ENCODE measurements at places on chromosomes 1 and 21.

- no peak for DNase-seq
Measured at GRCh38 chr1:230351983-230352382, 74.1 kb downstream of the PGBD5 start.

DNA sequence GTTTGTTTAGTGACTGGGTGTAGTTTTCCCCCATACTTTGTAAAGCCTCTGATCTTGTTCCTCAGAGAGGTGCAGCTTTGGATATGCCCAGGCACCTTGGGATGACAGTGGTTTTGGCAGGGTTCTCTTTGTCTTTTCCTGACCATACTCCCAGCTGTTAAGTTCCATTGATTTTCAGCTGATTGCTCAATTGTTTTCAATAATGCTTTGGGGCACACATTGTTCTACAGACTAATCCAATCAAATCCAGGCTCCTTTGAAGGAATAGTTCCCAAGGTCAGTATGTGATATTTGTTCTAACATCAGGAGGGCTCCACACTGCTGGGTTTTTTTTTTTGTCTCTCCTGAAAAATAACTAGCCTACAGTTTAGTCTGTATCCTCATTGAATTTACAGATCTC, 24.8 kb downstream of the PPP2R5A start:
- DNase-seq = no peak

DNA sequence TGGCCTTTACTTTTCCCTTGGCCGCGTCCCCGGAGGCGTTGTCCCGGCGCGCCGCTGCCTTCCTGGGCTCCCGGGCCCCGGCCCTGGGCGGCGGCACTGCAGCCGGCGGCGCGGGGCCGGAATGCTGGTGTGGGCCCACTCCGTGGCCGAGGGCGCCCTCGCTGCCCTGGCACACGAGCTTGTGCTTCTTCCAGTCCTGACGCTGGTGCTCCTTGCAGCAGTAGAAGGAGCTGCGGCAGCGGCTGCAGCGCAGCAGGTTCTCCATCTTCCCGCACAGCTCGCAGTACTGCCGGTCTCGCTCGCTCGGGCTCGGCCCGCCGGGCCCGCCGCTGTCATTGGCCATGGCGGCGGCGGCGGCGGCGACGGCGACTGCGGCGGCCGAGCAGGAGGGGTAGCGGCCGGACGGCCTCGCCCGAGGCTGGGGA, 529 bp downstream of the EGLN1 start:
- DNase-seq = peak; percentile 17

GRCh38 chr21:45471525-45472221, 66.7 kb downstream of the COL18A1 start:
- DNase-seq = no peak

DNA sequence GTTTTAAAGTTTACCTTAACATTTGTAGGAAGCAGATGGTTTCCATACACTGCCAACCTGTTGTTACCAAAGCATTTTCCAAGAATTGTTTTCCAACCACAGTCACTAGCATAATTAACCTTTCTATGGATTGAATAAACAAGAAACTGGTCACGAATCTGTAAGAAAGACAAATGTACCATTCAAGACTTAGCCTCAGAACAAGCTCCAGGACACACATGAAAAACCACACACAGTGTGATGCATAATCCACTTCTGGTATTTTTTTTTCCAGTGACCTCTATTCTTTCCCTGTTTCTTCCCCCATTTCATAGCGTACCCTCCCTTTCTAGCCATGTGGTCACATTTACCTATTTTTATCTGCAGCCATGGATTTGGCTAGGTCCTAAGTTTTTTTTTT, 29.6 kb upstream of the C1orf87 start:
- no peak for DNase-seq

DNA sequence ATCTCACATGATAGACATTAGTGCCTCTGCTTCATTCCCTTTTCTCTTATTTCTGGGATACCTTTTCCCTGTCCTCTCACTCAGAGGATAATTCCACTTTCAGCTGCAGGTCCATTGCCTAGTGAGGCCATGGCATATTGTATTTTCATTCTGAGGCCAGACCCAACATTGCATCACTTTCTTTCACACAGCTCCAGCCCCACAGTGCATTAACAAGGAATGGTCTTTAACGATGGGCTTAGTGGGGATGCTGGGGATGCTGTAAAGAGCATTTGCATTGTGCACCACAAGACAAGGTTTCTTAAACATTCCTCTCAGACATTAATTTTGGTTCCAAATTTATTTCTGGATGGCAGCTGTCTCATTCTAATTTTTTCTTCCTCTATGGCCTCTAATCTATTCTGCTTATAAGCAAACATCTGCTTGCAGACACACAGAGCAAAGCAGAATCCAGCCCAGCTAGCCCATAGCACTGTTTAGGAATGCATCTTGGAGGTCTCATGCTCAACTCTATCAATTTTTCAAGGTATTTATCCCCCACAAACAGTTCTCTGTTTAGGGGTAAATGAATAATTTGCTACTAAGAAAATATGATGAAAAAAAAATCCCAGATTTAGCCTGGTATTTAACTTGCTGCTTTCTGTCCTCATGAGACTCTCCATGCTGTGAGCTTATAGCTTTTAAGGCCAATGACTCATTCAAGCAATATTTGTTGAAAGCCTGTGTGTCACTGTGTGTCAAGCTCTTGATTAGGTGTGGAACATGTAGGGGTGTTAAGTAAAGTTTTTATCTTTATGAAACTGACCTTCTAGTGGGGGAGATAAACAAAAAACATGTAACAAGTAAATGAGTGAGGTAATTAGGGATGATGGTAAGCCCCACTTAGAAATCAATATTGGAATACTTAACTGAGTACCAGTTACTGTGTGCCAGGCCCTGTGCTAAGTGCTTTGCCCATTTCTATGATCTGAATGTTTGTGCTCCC, 44.5 kb upstream of the CCDC190 start:
- DNase-seq = no peak

- DNase-seq = no peak
Measured at GRCh38 chr1:218480137-218480536, 135.0 kb downstream of the TGFB2 start.

DNA sequence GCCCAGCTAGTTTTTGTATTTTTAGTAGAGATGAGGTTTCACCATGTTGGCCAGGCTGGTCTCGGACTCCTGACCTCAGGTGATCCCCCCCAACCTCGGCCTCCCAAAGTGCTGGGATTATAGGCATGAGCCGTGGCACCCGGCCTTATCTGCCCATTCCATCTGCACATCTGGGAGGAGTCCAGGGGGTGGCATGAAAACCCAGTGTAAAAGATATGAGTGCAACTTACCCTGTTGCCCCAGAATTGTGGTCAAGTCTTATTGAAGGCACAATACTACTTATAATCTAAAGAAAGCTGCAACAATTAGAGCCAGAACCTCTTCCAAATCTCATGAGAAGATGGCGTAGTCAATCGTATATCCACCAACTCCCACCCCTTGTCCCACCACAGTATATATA, 18.4 kb downstream of the CTXND2 start:
- no peak for DNase-seq

DNA sequence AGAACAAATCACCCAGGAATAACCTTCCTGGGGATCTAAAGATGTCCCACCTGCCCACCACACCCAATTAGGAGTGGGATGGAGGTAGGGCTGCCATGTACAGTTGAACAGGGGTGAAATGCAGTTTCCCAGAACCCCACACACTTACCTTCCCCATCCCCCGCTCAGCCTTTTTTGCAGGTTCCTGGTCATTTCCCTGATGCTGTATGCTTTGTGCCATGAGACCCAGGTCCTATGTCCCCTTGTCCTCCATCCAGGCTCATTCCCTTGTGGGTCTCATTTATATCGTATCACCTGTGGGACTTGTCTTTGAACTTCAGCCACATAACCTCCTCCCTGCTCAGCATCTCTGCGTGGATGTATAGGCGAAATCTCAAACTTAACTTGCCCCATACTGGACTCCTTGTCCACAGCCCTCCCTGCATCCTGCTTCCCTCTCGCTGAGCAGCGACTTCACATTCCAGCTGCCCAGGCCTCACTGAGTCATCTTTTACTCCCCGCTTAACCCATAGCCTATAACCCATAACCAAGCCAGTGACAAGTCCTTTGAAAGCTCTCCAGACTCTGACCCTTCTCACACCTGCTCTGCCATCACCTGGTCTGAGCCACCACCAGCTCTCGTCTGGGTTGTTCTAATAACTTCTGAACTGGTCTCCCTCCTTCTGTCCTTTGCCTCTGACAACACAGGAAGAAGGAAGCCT, 4.7 kb downstream of the LDLRAD2 start:
- DNase-seq = no peak
